ENCODE measurements at places on chromosomes 1 and 21.
A peak's percentile ranks its signal among the peaks of the same experiment; 100 is the strongest.

GRCh38 chr1:44553771-44554170 lies 120.5 kb downstream of the TMEM53 start:
- no peak for DNase-seq

DNA sequence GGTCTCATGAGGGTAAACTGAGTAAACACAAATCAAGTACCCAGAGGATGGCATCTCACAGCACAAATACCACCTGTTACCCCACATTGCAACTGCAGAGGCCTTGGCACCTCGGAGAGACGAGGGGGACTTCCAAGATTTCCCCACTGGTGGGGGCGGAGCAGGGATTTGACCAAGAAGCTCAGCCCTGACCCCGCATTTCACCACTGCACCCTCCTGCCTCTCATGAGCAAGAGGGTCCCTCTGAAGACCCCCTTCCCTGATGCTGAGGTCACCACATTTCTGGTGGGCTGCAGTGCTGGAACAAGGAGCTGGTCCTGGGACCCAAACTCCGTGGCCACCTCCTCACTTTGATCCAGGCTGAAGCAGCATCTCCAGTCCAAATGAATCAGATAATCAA lies 342.4 kb downstream of the NPHP4 start:
- no peak for DNase-seq

DNA sequence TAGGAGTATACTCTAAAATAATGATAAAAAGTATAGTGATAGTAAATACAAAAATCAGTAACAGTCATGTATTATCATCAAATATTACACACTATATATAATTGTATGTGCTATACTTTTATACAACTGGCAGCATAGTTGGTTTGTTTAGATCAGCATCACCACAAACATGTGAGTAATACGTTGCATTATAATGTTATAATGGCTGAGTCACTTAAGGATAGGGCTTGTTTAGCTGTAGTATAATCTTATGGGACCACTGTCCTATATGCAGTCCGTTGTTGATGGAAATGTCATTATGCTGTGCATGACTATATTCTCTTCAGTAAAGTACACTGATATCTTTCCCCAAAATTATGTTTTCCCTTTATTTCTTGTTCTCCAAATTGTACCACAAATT lies 92.8 kb downstream of the LYPLAL1 start:
- no peak for DNase-seq

GRCh38 chr1:47761974-47762373 lies 235.2 kb downstream of the TRABD2B start:
- DNase-seq, result no peak

GRCh38 chr1:145985502-145986439 lies 10.6 kb downstream of the TXNIP start:
- no peak for DNase-seq

DNA sequence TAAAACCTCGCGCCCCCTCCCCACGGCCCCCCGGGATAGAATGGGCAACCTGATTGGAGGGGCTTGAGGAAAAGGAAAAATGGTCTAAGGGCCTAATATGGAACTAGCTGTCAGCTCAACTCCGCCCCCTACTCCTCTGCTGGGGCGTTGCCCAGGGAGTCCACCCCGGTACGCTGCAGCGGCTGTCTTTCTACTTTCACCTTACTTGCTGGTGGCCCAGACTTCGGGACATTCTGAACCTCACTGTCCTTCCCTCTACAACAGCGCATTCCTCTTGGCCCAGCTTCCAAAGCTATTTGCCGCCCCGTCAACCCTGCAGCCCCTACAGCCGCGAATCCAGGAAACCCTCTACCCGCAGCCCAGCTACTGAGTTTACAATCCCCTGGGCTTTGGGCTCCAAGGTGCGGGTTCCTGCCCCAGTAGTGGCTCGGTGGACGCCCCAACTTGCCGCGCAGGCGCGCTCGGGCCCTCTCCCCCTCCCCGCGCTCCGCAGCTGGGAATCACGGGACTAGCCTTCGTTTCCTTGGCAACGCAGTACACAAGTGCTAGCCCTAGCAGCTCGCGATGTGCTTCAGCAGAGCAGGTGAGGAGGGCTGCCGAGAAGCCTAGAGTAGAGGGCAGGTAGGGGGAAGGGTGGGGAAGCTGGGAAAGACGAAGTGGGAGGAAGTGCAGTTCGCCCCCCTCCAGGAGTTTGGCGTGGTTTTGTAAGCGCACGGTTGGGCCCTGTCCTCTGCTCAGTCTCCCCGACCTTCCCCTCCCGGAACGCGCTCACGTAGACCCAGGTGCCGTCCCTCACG lies 55.6 kb downstream of the CHIA start:
- DNase-seq, result peak; percentile 91

DNA sequence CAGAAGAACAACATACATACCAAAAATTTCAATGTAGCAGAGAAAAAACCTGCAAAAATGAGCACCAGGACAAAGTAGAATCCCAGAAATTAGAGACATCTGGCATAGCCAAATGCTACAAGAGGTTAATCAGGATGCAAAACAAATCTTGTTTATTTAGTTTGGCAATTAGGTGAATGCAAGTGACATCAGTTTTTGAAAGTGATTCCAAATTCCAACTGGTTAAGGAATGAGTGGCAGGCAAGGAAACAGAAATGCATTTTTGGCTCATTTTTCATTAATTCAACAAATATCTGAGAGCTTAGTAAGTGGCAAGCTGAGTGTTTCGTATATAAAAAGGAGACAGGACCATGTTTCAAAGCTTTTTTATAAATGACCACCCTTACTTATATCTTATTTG lies 21.3 kb downstream of the SCAF4 start:
- DNase-seq, result no peak
